ENCODE measurements at places on chromosomes 7 and 10. TPM values are rescaled to one million over a fixed set of nuclear protein-coding genes. Genes with fewer than 3 reads are reported as not detected.

- H3K4me3 ChIP-seq = no peak overlapping the region
- H3K27ac ChIP-seq = no peak overlapping the region
- no peak for DNase-seq
- no peaks in the 10 kb centered on the region for H3K27me3 ChIP-seq
- no peaks in the 10 kb centered on the region for H3K36me3 ChIP-seq
These were observed 126.7 kb downstream of the TNS3 start for GRCh38 chr7:47454974-47455871.

- H3K27me3 ChIP-seq = no peaks in the 10 kb centered on the region
- H3K36me3 ChIP-seq = peaks cover 4% of the 10 kb centered on the region
- H3K4me3 ChIP-seq = no peak overlapping the region
- H3K4me1 ChIP-seq = no peaks in the 10 kb centered on the region
These were observed 61.6 kb upstream of the ADRA2A start for GRCh38 chr10:111015181-111015580.

- no peak overlapping the region for H3K4me3 ChIP-seq
- H3K4me1 ChIP-seq = peaks cover 15% of the 10 kb centered on the region
These were observed 191.0 kb downstream of the MAD1L1 start for GRCh38 chr7:2041496-2042367.

DNA sequence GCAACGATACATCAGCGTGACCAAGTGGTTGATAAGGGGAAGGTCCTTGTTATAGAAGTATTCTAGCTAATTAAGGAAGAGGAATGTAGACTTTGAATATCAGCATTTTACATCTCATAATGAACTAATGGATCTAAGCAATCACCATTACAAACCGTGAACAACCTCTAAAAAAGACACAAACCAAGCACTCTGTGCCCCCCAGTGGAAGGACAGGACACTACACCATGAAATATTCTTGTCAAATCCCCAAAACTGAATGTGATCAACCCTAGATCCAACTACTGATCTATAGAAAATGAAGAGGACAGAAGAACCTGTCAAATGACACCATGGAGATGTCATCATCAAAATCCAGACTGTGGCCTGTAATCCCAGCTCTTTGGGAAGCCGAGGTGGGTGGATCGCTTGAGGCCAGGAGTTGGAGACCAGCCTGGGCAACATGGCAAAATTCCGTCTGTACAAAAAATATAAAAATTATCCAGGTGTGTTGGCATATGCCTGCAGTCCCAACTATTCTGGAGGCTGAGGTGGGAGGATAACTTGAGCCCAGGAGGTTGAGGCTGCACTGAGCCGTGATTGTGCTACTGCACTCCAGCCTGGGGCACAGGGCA, 111.3 kb upstream of the CARD11 start:
- no peak overlapping the region for H3K4me3 ChIP-seq
- no peaks in the 10 kb centered on the region for H3K27me3 ChIP-seq
- H3K4me1 ChIP-seq = no peaks in the 10 kb centered on the region
- H3K36me3 ChIP-seq = no peaks in the 10 kb centered on the region

DNA sequence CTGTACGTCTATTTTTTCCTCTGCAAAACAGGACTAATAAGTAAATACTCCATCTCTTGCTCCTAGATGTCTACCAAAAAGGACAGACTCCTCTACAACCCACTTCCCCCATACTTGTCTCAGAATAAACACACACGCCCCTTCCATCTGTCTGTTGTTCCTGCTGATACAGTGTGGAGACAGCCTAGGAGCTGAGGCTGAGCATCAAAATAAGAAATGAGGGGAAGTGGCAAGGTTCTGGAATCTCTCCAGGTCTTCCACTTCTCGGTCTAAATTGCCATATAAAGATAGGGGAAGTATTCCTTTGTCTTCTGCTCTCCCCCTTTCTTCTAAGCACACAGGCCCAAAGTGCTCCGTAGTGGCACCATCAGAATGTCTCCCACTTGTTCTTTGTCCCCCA, 30.8 kb upstream of the VSIR start:
- no peaks in the 10 kb centered on the region for H3K27me3 ChIP-seq
- H3K27ac ChIP-seq = no peak overlapping the region
- H3K4me3 ChIP-seq = no peak overlapping the region
- no peaks in the 10 kb centered on the region for H3K36me3 ChIP-seq
- H3K4me1 ChIP-seq = peaks cover 9% of the 10 kb centered on the region

DNA sequence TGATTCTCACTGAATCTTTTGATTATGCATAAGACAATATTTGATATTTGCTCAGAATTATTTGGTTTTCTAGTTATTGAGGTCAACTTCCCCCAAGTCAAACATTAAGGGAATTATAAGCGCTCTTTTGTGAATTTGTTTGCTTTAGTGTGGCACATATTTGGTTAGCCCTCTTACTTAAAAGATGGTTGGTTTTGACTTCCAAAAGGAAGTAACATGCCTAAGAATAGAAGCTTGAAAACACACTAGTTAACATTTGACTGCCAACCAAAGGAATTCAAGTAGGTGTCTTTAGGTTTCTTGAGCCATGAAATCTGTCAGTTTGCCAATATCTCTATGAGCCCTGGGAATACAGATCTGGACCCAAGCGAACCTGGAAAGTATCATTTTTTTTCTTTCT, 24.9 kb downstream of the STEAP4 start:
- no peak overlapping the region for H3K4me3 ChIP-seq
- no peak overlapping the region for H3K27ac ChIP-seq
- H3K36me3 ChIP-seq = no peaks in the 10 kb centered on the region

DNA sequence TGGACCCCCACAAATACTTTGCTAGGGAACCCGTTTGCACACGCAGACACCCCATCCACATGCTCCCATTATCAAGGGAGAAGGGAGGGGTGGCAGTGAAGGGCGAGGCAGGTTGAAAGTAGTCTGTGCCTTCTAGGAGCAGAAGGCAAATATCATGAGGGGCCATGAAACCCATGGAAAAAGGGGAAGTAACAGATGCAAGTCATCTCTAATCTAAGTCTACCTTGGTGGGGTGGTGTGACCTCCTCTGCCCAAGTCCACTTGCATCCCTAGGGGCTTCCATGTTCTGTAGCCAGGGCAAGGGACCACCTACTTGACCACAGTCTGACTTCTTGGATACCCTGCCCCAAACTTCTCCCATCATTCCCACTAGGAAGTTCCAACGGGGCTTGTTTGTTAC, 5.5 kb downstream of the GIMAP6 start:
- no peak overlapping the region for H3K4me3 ChIP-seq
- no peak overlapping the region for H3K27ac ChIP-seq
- H3K4me1 ChIP-seq = no peaks in the 10 kb centered on the region
- H3K27me3 ChIP-seq = no peaks in the 10 kb centered on the region
- DNase-seq = no peak

- no peaks in the 10 kb centered on the region for H3K27me3 ChIP-seq
- H3K4me1 ChIP-seq = peaks cover 24% of the 10 kb centered on the region
- peaks cover 31% of the 10 kb centered on the region for H3K36me3 ChIP-seq
These were observed 5.3 kb downstream of the CLDN15 start for GRCh38 chr7:101232141-101232850.

- H3K4me1 ChIP-seq = peaks cover 13% of the 10 kb centered on the region
- H3K4me3 ChIP-seq = no peak overlapping the region
- H3K27ac ChIP-seq = no peak overlapping the region
These were observed 29.3 kb downstream of the SLC39A12 start for GRCh38 chr10:17980846-17981565.

DNA sequence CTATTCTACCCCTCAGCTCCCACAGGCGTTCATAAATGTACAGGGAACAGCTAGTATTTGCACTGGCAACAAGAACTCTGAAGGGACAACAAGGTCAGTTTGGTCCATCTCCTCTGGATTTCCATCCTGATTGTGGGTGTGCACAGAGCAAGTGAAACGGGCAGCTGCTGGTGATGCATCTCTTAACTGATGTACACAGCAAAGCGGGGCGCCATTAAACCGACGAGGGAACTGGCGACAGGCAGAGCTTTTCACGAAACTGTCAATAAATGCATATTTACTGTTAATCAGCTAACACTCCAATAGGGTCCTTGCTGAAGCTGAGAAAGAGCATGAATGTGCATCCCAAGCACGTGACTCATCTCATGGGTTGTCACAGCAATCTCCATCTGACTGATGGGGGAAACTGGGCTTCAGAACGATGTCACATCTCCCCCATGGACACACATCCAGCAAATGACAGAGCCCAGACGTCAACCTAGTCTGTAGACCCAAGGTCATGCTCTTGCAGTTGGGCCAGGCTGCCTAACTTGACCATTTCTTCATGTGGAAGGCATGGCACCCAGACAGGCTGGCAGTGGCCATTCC, 54.2 kb downstream of the FAM53B start:
- H3K4me3 ChIP-seq = no peak overlapping the region
- no peaks in the 10 kb centered on the region for H3K27me3 ChIP-seq
- no peak for DNase-seq
- no peak overlapping the region for H3K27ac ChIP-seq

GRCh38 chr10:78819361-78820006, 249.3 kb upstream of the ZMIZ1 start:
- no peaks in the 10 kb centered on the region for H3K27me3 ChIP-seq
- DNase-seq = no peak
- H3K36me3 ChIP-seq = no peaks in the 10 kb centered on the region

GRCh38 chr7:66150471-66150870, 35.8 kb downstream of the CRCP start:
- no peaks in the 10 kb centered on the region for H3K27me3 ChIP-seq
- peaks cover 17% of the 10 kb centered on the region for H3K36me3 ChIP-seq
- DNase-seq = no peak
- peaks cover 69% of the 10 kb centered on the region for H3K4me1 ChIP-seq
- H3K4me3 ChIP-seq = no peak overlapping the region

DNA sequence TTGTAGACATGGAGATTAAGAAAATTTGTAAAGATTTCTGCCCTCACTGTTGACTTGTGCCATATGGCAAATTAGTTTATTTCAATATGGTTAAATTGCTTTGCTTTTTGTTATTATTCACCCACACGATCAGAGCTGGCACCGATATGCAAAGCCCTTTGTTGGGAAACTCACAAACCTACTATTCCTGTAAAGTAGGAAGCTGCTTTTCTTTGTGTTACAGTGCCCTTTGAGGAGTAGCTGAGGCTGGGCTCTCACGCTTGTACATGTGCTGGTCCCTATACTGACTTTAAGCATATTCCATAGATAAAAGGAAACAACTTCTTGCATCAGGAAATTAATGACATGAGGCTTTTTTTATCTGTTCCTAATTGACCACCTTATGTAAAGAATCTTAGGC, 17.6 kb upstream of the AOAH start:
- no peaks in the 10 kb centered on the region for H3K36me3 ChIP-seq
- no peak overlapping the region for H3K4me3 ChIP-seq
- no peak for DNase-seq
- no peaks in the 10 kb centered on the region for H3K4me1 ChIP-seq
- no peaks in the 10 kb centered on the region for H3K27me3 ChIP-seq

DNA sequence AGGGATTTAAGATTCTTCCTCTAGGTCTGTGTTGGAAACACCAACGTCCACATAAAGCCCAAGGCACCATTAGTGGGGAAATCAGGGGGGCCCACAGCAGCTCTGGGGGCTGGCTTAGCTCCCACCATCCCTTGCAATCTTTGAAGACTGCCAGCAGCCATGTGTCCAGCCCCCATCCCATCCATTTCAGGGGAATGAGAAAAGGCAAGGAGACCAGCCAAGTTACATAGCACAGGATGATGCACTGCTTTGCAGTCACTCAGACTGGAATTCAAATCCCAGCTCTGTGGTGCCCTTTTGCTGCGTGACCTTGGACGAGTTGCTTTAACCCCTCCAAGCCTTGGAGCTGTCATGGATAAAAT, 108.9 kb upstream of the ZMIZ1 start:
- peaks cover 27% of the 10 kb centered on the region for H3K4me1 ChIP-seq
- no peaks in the 10 kb centered on the region for H3K36me3 ChIP-seq
- peak overlapping the region; percentile 62 for H3K27ac ChIP-seq
- DNase-seq = no peak
- H3K27me3 ChIP-seq = no peaks in the 10 kb centered on the region

- H3K4me1 ChIP-seq = peaks cover 13% of the 10 kb centered on the region
- no peak for DNase-seq
- peaks cover 27% of the 10 kb centered on the region for H3K36me3 ChIP-seq
These were observed 7.9 kb downstream of the NUB1 start for GRCh38 chr7:151349507-151349853.

GRCh38 chr7:4745971-4746919, 29.2 kb upstream of the AP5Z1 start:
- peaks cover 19% of the 10 kb centered on the region for H3K36me3 ChIP-seq
- H3K4me3 ChIP-seq = peak overlapping the region; percentile 53
- H3K4me1 ChIP-seq = peaks cover 75% of the 10 kb centered on the region
- no peak for DNase-seq
- H3K27me3 ChIP-seq = no peaks in the 10 kb centered on the region
- peak overlapping the region; percentile 88 for H3K27ac ChIP-seq

- no peaks in the 10 kb centered on the region for H3K36me3 ChIP-seq
- DNase-seq = no peak
- peaks cover 29% of the 10 kb centered on the region for H3K4me1 ChIP-seq
- peak overlapping the region; percentile 77 for H3K27ac ChIP-seq
- H3K4me3 ChIP-seq = peak overlapping the region; percentile 56
These were observed 257.1 kb downstream of the CAMK1D start for GRCh38 chr10:12606461-12606860.

GRCh38 chr10:93577565-93577964, 11.1 kb downstream of the FFAR4 start:
- H3K27ac ChIP-seq = no peak overlapping the region
- no peaks in the 10 kb centered on the region for H3K36me3 ChIP-seq
- no peaks in the 10 kb centered on the region for H3K4me1 ChIP-seq
- no peak overlapping the region for H3K4me3 ChIP-seq

GRCh38 chr10:78187371-78187770, 153.7 kb downstream of the RPS24 start:
- H3K27me3 ChIP-seq = no peaks in the 10 kb centered on the region
- no peak overlapping the region for H3K27ac ChIP-seq
- no peak for DNase-seq
- no peak overlapping the region for H3K4me3 ChIP-seq
- H3K36me3 ChIP-seq = no peaks in the 10 kb centered on the region
- H3K4me1 ChIP-seq = peaks cover 17% of the 10 kb centered on the region

DNA sequence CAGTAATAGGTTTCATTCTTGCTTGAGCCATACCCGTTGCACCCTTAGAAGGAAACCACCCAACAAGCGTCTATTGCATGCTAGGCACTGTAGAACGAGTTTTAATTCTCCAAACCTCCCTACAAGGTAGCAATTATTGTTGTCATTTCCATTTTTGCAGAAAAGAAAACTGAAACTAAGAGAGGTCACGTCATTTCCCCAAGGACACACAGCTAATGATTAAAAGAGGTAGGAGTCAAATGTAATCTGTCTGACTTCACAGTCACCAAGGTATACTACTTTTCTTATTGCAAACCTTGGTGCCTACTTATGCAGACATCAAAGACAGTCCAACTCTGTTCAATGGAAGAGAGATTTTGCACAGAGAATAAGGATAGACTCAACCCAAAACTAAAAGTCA, 49.1 kb upstream of the C1QL3 start:
- no peak overlapping the region for H3K4me3 ChIP-seq
- H3K27ac ChIP-seq = no peak overlapping the region
- no peaks in the 10 kb centered on the region for H3K27me3 ChIP-seq
- DNase-seq = peak; percentile 4
- H3K4me1 ChIP-seq = no peaks in the 10 kb centered on the region

GRCh38 chr10:93098816-93099215, 25.1 kb downstream of the CYP26A1 start:
- no peak overlapping the region for H3K27ac ChIP-seq
- H3K4me1 ChIP-seq = no peaks in the 10 kb centered on the region
- H3K27me3 ChIP-seq = no peaks in the 10 kb centered on the region
- H3K36me3 ChIP-seq = no peaks in the 10 kb centered on the region
- peak; percentile 60 for DNase-seq
- no peak overlapping the region for H3K4me3 ChIP-seq

- DNase-seq = no peak
- H3K4me3 ChIP-seq = no peak overlapping the region
- no peaks in the 10 kb centered on the region for H3K27me3 ChIP-seq
- H3K27ac ChIP-seq = no peak overlapping the region
These were observed 29.9 kb upstream of the ZMIZ1 start for GRCh38 chr10:79038841-79039201.

Gene SLK
- total RNA-seq = 99.7 TPM

Gene FZD1
- total RNA-seq = 13.1 TPM

Gene PAPOLB
- 0.42 TPM for total RNA-seq

Gene RAB19
- total RNA-seq = not detected

Gene PLEKHS1
- total RNA-seq = not detected

Gene OR6B1
- not detected for total RNA-seq
